ENCODE measurements at places on chromosomes 1 and 21. TPM values are rescaled to one million over a fixed set of nuclear protein-coding genes. Genes with fewer than 3 reads are reported as not detected.

Gene IL19
- polyA plus RNA-seq = not detected

Gene IPP
- 15.0 TPM for polyA plus RNA-seq

- DNase-seq = no peak
Measured at GRCh38 chr1:221725735-221726672, 15.9 kb downstream of the DUSP10 start.

DNA sequence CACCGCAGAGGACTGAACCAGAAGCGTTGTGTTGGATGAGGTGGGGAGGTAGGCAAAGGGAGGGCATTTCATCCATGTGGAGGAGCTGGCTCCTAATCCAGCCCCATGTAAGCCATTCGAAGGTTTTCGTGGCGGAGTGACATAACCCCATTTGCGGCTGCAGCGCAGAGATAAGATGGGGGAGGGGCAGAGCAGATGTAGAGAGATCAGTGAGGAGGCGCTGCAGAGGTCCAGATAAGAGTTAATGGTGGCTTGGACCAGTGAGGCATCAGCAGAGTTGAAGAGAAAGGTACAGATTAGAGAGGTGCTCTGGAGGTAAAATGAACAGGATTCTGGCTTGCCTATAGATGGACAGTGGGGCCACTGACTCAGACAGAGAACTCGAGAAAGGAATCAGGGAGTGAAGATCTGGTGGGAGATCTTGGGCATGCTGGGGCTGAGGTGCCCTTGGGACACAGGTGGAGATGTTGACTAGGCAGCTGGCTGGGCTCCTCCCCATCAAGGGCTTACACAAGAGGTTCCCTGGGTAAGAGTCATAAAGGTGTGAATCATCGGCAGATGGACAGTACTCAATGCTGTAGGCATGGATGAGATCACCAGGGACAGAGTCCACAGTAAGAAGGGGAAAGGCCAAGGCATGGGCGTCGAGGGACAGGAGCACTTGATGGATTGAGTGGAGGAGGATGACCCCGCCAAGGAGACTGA, 7.8 kb upstream of the PTPRF start:
- no peak for DNase-seq

DNA sequence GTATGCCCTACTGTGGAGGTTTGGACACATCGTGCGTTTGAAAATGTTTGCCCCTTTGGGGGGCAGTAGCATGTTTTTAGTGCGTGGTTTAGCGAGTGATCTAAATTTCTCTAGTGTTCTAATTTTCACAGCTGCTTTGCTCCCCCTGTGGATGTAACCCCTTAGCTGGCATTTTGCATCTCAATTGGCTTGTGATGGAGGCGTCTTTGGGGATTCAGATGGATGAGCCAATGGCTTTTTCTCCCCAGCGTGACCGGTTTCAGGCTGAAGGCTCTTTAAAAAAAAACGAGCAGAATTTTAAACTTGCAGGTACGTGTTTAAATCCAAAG, 836 bp downstream of the CDC7 start:
- DNase-seq = no peak
